ENCODE measurements at places on chromosomes 2 and 18.

DNA sequence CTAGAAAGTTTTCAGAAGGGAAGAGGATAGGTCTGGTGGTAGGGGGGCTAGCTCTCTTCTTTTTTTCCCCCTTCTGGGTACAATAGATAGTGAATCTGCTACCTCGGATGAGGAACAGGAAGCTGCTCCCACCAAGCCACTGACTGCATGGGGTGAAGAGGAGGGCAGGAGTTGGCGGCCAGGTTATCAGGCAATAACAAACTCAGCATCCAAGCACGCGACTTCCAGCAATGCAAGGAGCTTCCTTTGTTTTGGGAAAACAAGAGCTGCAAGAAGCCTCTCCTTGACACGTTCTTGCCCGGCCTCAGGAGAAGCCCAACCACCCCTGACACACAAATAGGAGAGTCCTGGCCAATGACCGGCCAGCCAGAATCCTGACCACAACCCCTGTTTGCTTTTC, 32.2 kb downstream of the NHEJ1 start:
- DNase-seq, result no peak

DNA sequence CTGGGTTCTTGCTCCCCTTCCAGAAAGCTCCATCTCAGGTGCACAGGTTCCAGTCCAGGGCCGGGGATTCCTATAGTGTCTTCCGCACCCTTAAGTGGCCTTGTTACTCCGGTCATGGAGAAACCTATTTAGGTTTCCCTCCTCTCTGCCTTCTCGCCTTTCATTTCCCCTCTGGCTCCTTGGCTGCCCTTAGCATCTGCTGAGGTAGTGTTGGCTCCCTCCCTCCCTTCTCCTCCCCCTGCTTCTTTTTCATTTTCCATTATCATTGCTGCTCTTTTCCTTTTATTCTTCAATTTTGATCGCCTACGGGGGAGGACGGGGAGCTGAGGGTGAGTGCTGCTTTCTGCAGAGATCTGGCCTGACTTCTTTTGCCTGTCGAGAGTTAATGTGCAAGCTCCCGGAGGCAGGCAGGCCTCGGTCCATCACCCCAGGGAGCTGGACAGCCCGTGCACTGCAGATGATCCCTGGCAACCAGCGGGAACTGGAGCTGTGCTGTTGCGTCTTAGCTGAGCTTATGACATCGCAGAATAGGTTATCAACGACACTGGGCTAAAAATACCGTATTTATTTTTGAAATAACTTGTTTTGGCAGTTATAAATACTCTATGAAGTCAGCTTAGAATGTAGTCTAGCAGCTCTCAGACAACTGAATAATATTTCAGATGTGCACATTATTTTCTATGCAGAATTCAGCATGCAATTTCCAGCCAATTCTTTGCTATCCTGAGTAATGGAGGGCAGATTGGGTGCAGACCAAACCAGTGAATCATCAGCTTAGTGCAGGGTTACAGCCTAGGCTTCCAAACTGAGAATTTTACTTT, 141.9 kb downstream of the SLC4A3 start:
- DNase-seq, result no peak

DNA sequence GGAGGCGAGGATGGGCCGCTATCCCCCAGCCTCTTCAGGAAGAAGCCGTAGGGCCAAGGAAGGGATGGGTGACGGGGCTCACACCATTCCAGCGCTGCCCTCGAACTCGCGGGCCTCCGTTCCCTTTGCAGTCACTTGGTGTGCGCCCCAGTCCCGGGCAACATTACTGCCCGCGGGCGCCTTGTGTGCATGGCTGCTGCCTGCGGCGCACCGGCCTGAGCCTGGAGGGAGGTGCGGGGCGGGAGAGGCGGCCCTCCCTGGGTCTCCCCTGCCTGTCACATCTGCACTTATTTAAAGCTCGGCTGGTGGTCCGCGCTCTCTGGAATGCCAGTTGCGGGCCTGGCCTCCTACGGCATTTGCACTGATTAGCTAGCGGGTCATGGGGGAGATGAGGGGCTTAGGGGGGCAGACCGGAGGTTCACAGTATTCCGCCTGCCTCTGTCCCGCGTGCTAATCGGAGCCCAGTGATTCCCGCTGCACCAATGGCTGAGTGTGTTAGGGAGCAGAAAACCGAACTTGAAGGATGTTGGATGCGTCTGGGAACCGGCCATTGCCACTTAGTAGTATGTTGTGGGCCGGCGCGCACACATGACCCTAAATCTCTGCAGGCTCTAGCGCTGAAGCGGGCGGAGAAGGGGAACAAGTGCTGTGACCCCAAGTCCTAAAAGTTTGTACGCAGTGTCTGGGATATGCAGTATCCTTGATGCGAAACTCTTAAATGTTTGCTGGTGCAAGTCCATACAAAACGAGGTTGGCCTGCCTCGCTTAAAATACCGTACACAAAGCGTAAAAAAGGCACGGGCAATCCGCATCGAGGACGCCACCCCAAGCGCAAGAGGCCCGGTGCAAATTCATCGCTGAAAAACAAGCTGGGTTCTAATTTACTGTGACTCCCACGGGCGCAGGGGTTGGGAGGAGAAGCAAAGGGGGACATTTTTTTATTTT, 161.2 kb upstream of the SIX2 start:
- no peak for DNase-seq

DNA sequence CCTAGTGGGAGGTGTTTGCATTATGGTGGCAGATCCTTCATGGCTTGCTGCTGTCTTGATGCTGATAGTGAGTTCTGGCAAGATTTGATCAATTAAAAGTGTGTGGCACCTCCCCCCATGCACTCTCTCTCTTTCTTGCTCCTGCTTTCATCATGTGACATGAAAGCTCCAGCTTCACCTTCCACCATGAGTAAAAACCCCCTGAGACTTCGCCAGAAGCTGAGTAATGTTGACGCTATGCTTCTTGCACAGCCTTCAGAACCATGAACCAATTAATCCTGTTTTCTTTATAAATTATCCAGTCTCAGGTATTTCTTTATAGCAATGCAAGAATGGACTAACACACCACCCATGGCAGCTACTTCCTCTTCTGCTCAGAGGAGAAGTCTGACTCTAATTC, 2181.4 kb upstream of the PIK3C3 start:
- no peak for DNase-seq

- no peak for DNase-seq
Measured at GRCh38 chr2:9440058-9440727, 16.7 kb downstream of the CPSF3 start.

- no peak for DNase-seq
Measured at GRCh38 chr2:168910330-168910729, 9.2 kb downstream of the G6PC2 start.
